ENCODE measurements at places on chromosomes 3 and 15. TPM values are rescaled to one million over a fixed set of nuclear protein-coding genes. Genes with fewer than 3 reads are reported as not detected.

Gene FBN1
- 1.0 TPM for total RNA-seq

Gene IQCF5
- not detected for total RNA-seq

Gene TM4SF4
- not detected for total RNA-seq

Gene OR5K2
- not detected for total RNA-seq

Gene KCNAB1
- total RNA-seq: under 0.01 TPM

Gene NR2F2
- 1.7 TPM for total RNA-seq

Gene SIDT1
- 2.3 TPM for total RNA-seq

Gene PLA2G4D
- 0.07 TPM for total RNA-seq

Gene DNAH12
- under 0.01 TPM for total RNA-seq

Gene CLEC3B
- total RNA-seq: not detected

Gene RUVBL1
- 61.4 TPM for total RNA-seq

Gene PLSCR5
- not detected for total RNA-seq

Gene CYP11A1
- total RNA-seq: 0.07 TPM

Gene COL6A5
- not detected for total RNA-seq

Gene GABRB3
- 0.34 TPM for total RNA-seq

Gene GPR15
- not detected for total RNA-seq

Gene PPP2R3A
- 12.0 TPM for total RNA-seq

Gene CADPS
- 0.14 TPM for total RNA-seq

Gene RPL39L
- total RNA-seq: 21.2 TPM

Gene FBXL2
- 20.6 TPM for total RNA-seq

Gene PIERCE2
- 1.4 TPM for total RNA-seq

Gene ABHD14A
- 2.5 TPM for total RNA-seq

Gene SLC24A5
- not detected for total RNA-seq

Gene SKIL
- 113 TPM for total RNA-seq

Gene TRIM42
- not detected for total RNA-seq

Gene PLA2G4E
- total RNA-seq: 0.14 TPM

Gene COL8A1
- 4.0 TPM for total RNA-seq

Gene CLDN1
- total RNA-seq: 299 TPM

Gene CLDN16
- 1.0 TPM for total RNA-seq

Gene FOXL2
- 1.1 TPM for total RNA-seq

Gene XIRP1
- total RNA-seq: not detected

Gene TEX55
- not detected for total RNA-seq

Data from nasal cavity respiratory epithelium epithelial cell of viscerocranial mucosa (primary cell).